ENCODE measurements at places on chromosomes 6 and 20. TPM values are rescaled to one million over a fixed set of nuclear protein-coding genes. Genes with fewer than 3 reads are reported as not detected.

FAM83D gene
- total RNA-seq: 0.35 TPM

EFCAB8 gene
- total RNA-seq: not detected

SMLR1 gene
- total RNA-seq: not detected

MOG gene
- 10.3 TPM for total RNA-seq

TTK gene
- 0.32 TPM for total RNA-seq

AKAP7 gene
- 10.3 TPM for total RNA-seq

OARD1 gene
- 19.7 TPM for total RNA-seq

ID1 gene
- 89.5 TPM for total RNA-seq

HLA-A gene
- 222 TPM for total RNA-seq

NINL gene
- total RNA-seq: 10.7 TPM

GSTA4 gene
- total RNA-seq: 7.0 TPM

REM1 gene
- total RNA-seq: 1.5 TPM

KCNK15 gene
- 0.19 TPM for total RNA-seq

HCRTR2 gene
- not detected for total RNA-seq

DNA sequence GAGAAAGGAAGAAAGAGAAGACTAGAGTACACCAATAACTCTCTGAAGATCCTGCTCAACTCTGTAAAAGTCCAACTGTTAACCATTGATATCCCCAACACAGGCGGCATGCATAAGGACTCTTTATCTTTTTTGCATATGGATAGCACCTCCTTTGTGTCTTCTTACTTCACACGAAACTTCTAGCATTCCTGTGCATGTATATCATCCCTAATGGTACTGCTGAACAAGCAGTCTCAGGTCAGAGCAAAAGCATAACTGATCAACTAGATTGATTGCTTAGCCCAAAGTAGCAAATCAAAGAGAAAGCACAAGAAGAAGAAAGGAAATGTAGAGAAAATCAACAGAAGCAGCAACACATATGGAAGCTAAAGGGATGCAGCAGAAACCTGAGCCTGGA, 234.4 kb downstream of the SYNE1 start:
- DNase-seq: no peak

GRCh38 chr6:110366256-110366655, 8.1 kb upstream of the METTL24 start:
- DNase-seq: no peak

- no peak for DNase-seq
Measured at GRCh38 chr6:160188773-160189172, 67.2 kb downstream of the SLC22A1 start.

GRCh38 chr20:44020406-44021148, 105.9 kb downstream of the TOX2 start:
- no peak for DNase-seq

DNA sequence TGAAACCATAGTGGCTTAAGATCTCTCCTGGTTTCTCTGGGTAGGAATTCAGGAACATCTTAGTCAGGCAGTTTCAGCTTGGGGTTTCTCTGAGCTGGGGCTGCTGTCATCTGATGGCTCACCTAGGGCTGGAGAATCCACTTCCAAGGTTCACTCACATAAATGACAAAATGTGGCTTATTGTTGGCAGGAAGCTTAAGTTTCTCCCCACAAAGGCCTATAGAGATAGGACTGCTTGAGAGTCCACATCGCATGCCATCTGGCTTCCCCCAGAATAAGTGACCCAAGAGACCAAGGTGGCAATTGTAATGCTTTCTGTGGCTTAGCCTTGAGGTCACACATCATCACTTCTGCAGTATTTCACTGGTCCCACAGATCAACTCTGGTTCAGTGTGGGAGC, 131.4 kb downstream of the EDN1 start:
- no peak for DNase-seq

GRCh38 chr20:2847802-2848201, 7.3 kb downstream of the VPS16 start:
- no peak for DNase-seq

DNA sequence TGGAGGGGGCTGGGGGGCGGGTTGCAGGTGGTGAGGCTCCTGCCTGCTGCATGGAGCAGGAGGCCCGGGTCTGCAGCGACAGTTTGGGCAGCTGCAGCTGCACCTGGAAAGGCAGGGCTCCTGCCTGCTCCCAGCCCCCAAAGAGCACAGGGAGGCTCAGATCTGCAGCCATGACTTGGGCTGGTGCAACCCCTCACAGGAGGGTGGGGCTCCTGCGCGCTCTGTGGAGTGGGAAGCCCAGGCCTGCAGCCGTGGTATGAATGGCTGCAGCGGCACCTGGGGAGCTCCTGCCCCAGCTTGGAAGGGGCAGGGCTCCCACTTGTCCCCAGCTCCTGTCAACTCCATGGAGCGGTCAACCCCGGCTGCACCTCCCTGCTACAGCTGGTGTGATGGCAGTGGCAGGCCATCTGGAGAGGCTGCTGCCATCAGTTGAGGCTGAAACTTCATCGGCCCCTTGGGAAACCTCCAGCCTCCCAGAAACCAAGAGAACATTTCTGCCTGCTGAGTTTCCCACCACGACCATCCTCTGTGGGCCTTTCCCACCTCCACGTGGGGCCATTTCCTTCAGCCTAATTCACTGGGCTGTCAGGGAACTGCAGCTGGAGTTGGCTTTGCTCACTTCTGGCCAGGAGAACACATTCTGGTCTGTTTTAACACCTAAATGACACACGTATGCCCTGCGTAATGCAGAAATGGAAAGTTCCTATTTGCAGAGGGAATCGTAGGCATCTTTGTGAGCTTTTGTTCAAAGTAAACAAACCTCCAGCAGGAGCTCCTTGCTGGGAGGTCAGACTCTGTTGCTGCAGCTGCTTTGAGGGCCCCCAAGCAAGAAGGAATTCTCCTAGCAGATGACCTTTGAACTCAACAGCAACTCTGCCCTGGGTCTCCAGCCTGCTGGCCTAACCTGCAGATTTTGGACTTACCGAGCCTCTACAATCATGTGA, 429.0 kb downstream of the PREX1 start:
- no peak for DNase-seq

DNA sequence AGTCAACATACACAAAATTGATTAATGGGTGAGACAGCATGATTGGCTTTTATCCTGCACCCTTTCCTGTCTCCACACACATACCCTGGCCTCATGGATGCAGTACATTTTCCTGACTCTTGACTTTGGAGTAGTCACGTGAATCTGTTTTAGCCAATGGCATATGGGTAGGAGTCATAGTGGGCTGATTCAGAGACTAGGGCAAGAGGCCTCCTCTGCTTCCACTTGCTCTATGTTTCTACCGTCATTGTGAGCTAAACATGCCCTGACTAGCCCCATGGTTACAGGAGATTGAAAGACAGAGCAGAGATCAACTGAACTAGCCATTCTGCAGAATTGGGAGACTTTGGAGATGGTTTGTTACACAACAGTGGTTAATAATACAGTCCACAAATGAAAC, 850.0 kb downstream of the DHX35 start:
- DNase-seq: no peak

DNA sequence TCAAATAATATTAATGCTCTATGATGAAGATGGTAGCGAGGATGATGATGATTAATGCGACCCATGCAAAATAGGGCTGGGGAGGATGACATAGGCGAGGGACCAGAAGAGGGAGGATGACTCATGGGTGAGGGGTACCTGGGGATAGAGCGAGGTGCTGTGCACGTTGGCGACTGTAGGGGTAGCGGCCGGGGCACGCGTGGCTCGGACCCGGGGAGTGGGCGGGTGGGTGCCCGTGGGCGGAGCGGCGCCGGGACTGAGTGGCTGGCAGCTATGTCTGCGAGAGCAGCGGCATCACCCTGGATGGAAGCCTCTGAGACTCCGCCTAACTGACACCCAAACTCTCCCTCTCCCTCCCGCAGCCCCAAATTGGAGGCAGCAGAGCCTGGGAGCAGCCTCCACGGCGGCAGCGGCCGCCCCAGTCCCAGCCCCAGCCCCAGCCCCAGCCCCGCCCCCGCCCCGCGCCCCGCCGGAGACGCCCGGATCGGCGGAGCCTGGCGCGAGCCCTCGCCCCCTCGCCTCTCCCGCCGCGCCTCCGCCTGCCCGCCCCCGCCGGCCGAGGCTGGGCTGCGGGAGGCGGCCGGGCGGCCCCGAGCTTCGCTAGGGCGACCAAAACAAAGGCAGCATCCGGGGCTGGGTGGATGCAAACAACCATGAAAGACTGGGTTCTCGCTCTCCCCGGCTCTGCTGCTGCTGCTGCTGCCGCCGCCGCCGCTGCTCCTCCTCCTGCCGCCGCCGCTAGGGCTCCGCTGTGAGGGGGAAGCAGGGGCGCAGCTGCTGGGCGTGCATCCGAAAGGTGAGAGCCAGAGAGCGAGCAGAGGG, at the start of gene RIMS1:
Gene RIMS1, plus strand, starts transcription at position 367 of the 822 bp plus-strand sequence. CDS start 474 bp downstream, outside the sequence.
- peak; percentile 29 for DNase-seq

- no peak for DNase-seq
Measured at GRCh38 chr6:36752886-36753506, 55.4 kb downstream of the RAB44 start.

GRCh38 chr20:11522366-11522741, 395.3 kb upstream of the BTBD3 start:
- no peak for DNase-seq

- no peak for DNase-seq
Measured at GRCh38 chr6:163412801-163413344, 1.6 kb upstream of the QKI start.

- peak; percentile 27 for DNase-seq
Measured at GRCh38 chr20:63163171-63163570, 52.8 kb downstream of the YTHDF1 start.

- no peak for DNase-seq
Measured at GRCh38 chr6:135566311-135567068, 69.0 kb upstream of the AHI1 start.

GRCh38 chr6:25640446-25640845, 11.6 kb upstream of the SCGN start:
- no peak for DNase-seq

GRCh38 chr20:2837221-2837960, 3.1 kb downstream of the PCED1A start:
- no peak for DNase-seq

DNA sequence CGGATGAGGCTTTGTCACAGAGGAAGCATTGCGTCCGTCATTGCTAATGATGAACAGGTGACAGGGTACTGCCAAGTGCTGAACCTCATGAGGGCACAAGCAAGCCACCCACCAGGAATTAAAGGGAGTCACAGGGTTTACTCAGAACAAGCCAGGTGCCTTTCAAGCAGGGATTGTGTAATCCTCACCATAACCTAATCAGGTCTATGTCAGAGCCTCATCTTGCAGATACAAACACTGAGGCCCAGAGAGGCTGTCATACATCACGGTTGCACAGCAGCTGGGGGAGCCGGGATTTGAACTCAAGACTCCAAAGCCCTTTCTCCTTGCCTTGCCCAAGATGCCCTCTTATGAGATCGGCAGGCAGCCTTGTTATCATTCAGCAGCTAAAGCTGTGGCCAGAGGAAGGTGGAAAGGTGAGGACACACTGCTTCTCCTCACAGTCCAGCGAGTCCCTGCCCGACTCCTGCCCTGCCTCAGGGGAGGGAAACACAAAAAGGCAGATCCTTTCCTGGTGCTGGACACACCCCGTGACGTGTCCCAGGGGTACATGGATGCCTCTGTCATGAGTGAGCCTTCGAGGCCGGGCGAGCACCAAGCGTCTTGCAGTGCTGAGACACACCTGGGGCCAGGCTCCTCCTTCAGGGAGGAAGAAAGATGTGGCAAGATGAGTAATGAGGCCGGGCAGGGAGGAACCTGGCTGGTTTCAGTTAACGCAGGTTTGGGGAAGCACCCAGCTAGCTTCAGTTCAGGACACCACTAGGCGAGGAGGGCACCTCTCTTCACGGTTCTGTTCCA, 214.9 kb downstream of the LY86 start:
- DNase-seq: no peak

GRCh38 chr6:169078399-169079145, 175.1 kb downstream of the THBS2 start:
- no peak for DNase-seq

DNA sequence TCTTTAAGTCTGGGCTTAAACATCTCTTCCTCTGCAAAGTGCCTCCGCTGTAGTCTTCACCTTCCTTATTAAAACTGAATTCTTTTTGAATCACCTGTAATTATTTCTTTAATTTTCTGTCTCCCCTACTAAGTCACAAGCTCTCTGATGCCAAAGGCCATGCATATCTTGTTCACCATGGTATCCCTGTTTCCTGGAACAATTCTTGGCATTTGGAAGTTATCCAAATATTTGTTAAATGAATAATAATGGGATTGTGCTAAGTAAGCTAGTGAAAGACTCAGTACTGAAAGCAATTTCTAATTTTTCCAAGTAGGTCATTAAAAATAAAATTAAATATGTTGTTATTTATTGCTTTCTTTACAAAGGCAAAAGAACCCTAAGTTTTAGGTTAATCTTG, 12.2 kb downstream of the SNAP91 start:
- DNase-seq: no peak

DNA sequence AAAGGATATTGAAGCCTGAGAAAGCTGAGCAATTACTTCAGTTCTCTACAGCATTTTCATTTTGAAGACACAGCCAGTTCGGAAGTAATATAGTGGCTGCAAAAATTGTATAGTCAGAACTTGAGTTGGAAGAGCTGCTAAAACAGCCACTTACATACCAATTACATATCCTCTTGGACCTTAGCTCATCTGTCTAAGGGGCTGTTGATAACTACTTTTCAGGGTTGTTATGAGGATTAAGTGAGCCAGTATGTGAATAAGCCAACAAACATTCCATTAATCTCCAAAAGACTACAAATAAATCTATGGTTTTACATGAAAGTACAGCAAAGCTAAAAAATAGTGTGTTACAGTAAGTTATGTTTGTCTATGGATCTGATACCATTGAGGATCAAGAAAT, 59.7 kb downstream of the TMEM200A start:
- no peak for DNase-seq

DNA sequence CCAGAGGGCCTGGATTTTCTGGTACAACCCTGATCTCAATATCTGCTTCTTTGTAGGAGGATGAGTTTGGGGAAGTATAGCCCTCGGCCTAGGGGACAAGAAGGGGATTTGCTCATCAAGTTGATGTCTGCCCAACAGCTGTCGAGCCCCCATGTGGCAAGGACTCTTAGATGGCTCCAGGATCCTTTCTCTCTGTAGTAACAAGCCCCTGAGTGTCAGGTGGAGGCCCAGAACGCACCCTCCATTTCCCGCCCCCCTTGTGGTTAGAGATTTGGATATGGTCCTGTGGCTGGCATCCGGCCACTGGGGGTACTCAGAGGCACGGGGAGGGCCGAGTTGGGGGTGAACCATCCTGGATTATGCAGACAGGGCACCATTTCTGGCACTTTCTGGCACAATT, 50.1 kb downstream of the CTCFL start:
- no peak for DNase-seq

DNA sequence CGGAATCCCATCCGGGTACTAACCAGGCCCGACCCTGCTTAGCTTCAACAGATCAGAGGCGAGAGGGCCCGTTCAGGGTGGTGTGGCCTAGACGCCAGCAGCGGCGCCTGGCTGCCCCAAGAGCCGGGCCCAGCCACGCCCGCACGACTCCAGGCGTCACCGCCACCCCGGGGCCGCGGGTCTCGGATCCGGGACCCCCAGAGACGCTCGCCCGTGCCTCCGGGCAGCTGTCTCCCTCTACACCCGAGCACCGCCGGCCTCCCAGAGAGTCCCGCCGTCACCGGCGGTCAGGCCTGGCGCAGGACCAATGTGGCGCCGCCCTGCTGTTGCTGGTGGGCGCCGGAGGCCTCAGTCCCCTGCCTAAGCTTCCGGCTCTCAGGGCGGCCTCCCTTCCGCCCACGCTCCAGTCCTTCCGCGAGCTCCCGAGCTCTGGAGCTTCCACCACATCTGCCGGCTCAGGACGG, 441.2 kb upstream of the DEFB115 start:
- peak; percentile 56 for DNase-seq

- no peak for DNase-seq
Measured at GRCh38 chr6:78523622-78524021, 343.7 kb upstream of the IRAK1BP1 start.
